ENCODE measurements at places on chromosomes 11 and 22.

- DNase-seq = no peak
These were observed 144.2 kb downstream of the TRIM29 start for GRCh38 chr11:119993722-119994121.

GRCh38 chr11:69014898-69015549 is 2.0 kb upstream of the MRGPRF start:
- DNase-seq = no peak

DNA sequence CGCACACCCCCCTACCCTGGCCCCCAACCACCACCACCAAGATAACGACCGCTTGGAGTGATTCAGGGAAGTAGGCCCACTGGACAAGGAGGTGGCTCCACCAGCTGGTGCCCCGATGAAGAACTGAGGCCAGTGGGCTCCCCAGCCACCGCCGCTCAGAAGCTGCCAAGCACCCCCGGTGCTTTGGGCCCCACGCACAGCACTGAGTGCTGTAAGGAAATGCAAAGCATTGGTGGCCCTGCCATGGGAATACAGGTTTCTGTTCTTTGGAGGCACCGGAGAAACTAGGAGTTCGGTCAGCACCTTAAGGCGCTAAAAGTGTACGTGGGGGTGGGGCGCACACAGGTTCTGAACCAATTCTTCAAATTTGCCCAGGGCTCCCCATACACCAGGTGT is 664 bp upstream of the PRSS23 start:
- no peak for DNase-seq

DNA sequence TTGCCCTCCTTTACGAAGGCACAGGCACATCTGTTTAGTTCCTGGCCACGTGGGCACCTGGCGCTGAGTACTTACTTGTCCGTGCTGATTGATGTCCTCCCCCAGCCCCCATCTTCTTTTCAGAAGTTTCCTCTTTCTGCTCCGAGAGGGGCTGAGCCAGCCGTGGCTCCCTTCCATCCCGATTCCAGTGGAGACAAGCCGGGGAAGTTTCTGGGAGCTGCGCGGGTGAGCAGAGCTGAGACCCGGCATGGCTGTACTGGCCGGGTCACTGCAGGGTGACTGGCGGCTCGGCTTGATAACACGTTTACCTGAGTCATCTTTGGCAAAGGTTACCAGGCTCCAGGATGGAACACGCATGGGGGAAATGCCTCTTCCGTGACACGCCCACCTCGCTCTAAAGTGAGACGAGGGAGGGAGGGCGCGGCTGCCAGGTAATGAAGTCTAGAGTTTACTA is 45.4 kb upstream of the ATXN10 start:
- DNase-seq = no peak

GRCh38 chr22:19130959-19131684 is at the start of gene TSSK2:
Gene TSSK2 (plus strand): TSS chr22:19131308. CDS start chr22:19131400, 92 bp downstream.
- DNase-seq = no peak
